ENCODE measurements at places on chromosomes 11 and 22. TPM values are rescaled to one million over a fixed set of nuclear protein-coding genes. Genes with fewer than 3 reads are reported as not detected.

Gene MYO7A
- total RNA-seq = 0.31 TPM

Gene C22orf42
- not detected for total RNA-seq

Gene CREB3L1
- not detected for total RNA-seq

Gene MMP7
- total RNA-seq = not detected

Gene GLB1L3
- 3.0 TPM for total RNA-seq

Gene LRP4
- total RNA-seq = 0.27 TPM

Gene TPH1
- 0.20 TPM for total RNA-seq

Gene DCHS1
- 0.89 TPM for total RNA-seq

Gene CD151
- total RNA-seq = 65.5 TPM

Gene BIRC3
- 191 TPM for total RNA-seq

DNA sequence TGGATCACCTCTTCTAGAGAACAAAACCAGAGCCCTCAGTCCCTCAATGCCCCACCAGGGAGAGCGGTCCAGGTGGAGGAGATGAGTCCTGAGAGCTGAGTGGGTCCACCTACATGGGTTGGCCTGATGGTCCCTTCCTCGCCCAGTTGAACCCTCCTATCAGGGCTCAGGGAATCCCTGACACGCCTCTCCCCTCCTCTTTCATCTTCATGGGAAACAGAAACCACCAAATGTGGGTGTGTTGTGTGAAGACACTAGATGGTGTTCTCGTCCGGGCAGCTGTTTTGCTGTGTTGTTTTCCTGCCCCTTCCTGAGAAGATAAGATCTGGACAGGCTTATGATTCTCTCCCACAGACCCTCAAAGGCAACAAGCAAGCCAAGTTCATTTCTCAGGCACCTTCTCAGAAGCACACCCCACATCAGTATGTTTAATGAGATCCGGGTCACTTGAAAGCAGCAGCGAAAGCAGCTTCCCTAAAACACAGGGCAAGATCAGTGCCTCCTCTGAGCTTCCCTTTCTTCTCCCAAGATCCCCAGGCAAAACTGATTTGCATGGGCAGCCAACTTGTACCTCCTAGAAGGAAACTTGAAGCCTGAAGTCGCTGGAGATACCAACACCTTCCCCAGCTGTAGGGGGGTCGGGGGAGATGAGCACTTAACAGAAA, 35.3 kb upstream of the POU2AF1 start:
- no peak for DNase-seq

GRCh38 chr11:67303132-67303834, at the start of gene SSH3:
SSH3 (plus strand) TSS chr11:67303530; CDS start chr11:67303626, 96 bp downstream.
- DNase-seq = peak; percentile 52

- no peak for DNase-seq
Measured at GRCh38 chr11:44452827-44453572, 112.5 kb upstream of the CD82 start.

- DNase-seq = no peak
Measured at GRCh38 chr11:60084631-60085273, 3.7 kb upstream of the MS4A2 start.

DNA sequence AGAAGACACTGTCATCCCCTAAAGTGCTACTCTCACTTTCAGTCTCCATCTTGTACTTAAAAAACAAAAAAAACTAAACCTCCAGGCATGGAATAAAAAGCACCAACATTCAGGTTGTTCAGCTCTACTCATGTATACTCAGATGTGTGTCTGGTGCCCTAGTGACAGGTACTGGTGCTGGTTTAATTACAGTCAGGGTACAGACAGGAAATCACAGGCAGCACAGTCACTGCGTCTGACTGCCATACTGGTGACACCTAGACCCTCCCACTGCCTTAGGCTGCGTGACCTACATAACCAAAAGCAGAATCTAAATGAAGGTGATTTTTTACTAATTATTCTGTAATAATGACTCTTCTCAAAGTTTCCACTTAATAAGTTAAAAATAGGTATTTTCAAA, at the start of gene ARHGAP32:
TSS of gene ARHGAP32 (minus strand) at position 176 of the 400 bp plus-strand sequence. CDS start at position 49, 127 bp downstream.
- no peak for DNase-seq

- DNase-seq = no peak
Measured at GRCh38 chr11:30861064-30861463, 274.9 kb upstream of the MPPED2 start.

DNA sequence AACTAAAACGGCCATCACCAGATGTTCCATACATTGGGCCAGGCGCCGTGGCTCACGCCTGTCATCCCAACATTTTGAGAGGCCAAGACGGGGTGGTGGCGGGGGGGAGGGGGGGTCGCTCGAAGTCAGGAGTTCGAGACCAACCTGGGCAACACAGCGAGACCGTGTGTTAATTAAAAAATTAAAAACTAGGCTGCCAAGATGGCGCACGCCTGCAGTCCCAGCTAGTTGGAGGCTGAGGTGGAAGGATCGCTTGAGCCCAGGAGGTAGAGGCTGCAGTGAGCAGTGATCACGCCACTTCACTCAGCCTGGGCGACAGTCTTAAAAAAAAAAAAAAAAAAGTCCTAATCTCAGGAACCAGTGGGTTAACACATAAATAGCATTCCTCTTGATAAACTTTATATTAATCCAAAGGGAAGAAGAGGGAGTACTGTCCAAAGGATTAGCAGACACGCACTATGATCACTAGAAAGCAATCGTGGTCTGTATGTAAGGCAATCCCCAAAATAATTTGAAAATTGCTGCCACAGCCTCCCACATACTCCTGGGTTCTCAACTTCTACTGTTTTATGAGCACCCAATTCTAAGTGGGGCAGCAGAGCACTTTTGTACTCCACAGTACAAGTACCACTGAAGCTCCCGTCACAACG, 604 bp downstream of the PUS3 start:
- no peak for DNase-seq

GRCh38 chr11:32913445-32913844, 20.8 kb downstream of the QSER1 start:
- no peak for DNase-seq

DNA sequence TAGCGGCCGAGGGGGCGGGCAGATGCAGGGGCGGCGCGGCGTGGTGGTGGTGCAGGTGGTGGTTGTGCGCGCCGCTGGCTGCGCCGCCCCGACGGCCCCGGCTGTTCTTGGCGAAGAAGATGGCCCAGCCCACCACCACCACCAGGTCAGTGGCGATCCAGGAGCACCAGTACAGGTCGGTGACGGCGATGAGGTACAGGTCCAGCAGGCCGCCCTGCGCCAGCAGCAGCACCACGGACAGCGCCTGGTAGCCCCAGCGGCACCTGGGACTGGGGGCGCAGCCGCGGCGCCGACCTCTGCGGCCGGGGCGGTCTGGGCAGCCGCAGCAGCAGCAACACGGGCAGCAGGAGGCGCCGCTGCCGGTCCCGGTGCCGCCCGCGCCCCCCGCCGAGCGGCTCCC, 879 bp downstream of the TMEM121B start:
- DNase-seq = peak; percentile 55

DNA sequence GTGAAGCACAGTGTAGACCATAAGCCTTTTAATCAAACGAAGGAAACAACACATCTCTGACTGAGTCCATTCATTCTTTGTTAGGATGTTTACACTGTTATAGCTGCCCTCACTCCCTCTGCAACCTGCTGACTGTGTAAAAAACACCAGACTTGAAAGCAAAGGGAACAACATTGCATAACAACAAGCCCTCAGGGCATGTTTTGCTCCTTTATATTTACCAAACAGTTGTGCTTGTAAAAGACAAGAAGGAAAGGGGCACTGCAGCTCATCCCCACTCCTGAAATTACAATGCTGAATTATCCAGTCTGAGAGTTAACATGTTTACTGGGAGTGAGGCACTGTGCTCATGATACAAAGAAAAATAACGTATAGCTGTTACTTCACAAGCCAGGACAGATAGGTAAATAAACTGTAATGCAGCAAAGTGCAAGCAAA, 46.4 kb downstream of the RAB30 start:
- DNase-seq = no peak

GRCh38 chr22:34798605-34799004, 267.4 kb upstream of the ISX start:
- DNase-seq = no peak

GRCh38 chr11:119512369-119512768, 89.4 kb upstream of the THY1 start:
- no peak for DNase-seq

GRCh38 chr11:111253131-111253530, 7.6 kb downstream of the POU2AF2 start:
- no peak for DNase-seq

- DNase-seq = no peak
Measured at GRCh38 chr22:17921871-17922821, 102.2 kb downstream of the MICAL3 start.

- no peak for DNase-seq
Measured at GRCh38 chr11:110435780-110436717, 6.3 kb downstream of the FDX1 start.

DNA sequence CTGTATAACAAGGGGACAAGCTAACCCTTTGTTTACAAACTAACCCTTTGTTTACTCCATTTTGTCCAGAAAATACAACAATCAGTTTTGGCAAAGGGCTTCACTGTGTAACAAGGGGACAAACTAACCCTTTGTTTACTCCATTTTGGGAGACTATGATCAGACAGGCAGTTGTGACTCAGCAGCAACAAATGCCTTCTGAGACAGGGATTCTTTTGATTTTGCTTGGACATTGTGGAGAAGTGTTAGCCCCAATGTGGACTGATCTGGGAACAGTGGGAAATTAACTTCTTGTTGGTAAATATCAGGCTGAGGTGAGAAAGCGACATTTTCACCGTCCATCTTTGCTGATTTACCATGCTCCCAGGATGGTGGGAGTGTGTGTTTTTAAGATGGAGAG, 983 bp downstream of the EHF start:
- DNase-seq = no peak

DNA sequence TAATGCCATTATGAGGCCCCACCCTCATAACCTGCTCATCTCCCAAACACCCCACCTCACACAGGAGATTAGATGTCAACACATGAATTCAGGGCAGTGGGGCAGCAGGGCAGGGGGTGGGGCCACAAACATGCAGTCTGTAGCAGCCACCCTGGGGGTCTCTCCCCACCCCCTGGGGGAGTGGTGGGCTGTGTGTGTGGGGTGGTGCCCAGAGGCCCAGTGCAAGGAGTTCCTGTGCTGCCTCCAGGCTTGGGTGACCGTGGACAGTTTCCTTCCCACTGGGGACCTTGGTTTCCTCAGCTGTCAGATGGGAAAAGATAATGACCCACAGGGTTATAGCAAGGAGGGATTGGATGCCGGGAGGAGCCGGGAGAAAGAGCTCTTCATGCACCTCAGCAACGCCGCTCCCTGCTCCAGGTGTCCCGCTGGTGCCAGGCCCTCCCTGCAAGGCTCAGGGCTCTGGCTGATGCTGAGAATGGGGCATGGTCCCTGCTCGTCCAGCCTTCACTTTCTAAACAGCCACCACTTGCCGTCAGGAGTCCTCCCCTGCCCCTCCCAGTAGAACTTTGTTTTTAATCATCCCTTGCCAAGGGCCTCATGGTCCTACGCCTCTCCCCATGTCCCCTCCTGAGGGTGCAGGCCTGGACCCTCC, 2.0 kb upstream of the MRGPRF start:
- no peak for DNase-seq

DNA sequence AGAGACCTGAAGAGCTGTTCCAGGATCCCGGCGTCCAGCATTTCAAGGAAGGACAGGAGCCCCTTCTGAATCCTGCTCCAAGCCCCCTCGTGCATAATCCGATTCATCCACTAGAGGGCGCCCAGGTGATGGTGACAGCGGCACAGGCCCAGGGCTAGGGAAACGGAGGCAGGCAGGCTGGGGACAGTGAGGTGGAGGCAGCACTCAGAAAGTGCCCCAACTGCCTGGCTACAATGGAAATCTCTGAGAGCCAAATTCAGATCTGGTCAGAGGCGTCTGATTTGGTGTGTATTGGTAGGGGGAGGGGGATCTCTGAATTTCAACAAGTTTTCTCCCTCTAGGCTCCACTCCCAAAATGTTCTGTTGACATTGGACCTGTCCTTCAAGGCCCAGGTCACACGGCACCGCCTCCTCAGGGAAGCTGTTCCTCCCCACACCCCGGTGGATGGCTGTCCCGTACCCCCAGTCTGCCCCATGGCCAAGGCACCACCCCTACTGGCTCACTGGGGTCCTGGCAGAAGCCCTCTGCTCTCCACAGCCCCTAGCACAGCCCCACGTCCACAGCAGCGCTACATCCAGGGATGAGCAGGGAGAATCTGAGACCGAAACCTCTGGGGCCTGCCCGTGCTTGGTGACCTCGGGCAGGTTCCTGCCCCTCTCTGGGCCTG, 142.9 kb downstream of the CRYBB2 start:
- peak; percentile 45 for DNase-seq

Measured in CD8-positive, alpha-beta memory T cell (primary cell).